Peyer's patch (tissue), 4 donors: ENCODE measurements at places on chromosomes 4 and X.

DNA sequence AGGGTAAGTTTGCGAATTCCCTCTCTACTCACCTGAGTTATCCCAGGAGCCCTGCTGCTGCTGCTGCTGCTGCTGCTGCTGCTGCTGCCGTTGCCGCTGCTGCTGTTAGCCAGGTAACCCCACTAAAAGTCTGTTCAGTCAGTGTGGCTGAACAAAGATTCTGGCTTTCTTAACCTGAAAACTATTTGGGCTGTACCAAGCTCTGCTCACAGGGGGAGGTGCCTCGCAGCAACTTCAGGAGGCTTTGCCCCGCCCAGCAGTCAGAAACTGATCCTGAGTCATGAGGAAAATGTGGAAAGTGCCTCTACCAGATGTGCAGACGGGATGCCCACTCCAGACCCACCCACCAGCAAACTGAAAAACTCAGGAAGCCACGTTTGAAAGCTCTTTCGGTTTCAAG lies at the start of gene CAPN6:
Gene CAPN6 (minus strand): TSS at position 145 of the 400 bp plus-strand sequence. CDS start 6,547 bp downstream, outside the sequence.
- DNase-seq = no peak

GRCh38 chr4:121736735-121737351 lies 28.1 kb downstream of the SMIM43 start:
- DNase-seq = no peak

DNA sequence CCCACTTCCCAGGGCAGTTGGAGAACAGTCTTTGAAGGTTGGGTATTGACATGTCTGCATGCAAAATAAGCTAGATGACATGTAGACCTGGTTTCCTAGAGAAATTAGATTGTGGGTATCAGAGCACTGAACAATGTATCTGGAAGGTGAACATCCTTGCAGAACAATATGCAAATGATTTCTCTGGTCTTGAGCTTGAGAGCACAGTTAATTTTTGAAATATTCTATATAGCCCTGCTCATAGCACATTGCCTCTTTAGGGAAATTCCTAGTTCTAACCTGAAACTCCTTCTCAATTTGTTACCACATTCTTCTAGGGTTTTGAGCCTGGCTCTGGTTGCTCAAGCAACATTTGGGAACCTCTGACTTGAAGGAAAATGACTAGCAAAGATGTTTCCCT lies 41.6 kb upstream of the LAS1L start:
- DNase-seq = no peak

- DNase-seq = no peak
These were observed at the start of gene FGB for GRCh38 chr4:154562697-154563254. FGB (plus strand) TSS chr4:154563011; CDS start chr4:154563019, 8 bp downstream.

GRCh38 chr4:39287223-39287622 lies 78.9 kb downstream of the RFC1 start:
- DNase-seq = no peak

- DNase-seq = no peak
These were observed 28.6 kb downstream of the LUZP4 start for GRCh38 chrX:115318139-115318538.
